Caudate nucleus (tissue), 63 donors: ENCODE measurements at places on chromosomes 4 and X.

- no peak for DNase-seq
Observed at GRCh38 chrX:93874554-93874953, 200.5 kb downstream of the FAM133A start.

DNA sequence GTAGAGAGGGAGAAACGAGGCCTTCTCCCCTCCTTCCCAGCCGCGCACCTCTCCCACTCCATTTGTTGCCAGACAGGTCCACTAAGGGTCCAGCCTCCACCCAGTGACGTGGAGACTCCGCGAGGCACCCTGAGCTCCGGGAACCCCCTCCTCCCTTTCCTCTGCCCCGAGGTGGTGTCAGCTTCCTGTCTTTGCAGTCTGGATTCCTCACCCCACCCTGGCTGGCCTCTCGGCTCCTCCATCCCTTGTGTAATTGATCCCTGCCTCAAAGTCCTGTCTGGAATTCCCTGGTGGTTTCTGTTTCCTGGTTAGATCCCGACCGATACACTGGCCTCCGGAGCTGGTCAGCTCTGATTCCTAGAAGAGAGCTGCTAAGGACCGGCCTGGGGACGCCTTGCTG, 105.9 kb upstream of the SCOC start:
- DNase-seq = no peak

DNA sequence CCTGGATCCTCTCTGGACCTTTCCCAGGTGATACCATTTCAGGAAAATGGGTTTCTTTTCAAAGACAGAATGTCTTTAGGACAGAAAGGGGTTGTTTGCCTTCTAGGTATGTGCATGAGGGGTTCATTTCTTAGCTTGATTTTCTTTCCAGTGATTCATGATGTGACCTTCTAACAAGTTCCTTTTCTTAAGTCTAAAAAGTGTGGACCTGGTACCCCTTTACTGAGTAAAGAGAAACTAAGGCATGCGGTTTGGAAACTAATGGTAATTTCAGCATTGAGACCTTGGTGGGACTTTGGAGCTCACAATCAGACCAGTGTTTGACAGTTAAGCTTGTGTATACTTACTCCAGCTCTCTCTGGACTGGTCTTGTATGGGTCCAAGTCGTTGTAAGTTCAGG, 8.7 kb downstream of the ENOPH1 start:
- no peak for DNase-seq

DNA sequence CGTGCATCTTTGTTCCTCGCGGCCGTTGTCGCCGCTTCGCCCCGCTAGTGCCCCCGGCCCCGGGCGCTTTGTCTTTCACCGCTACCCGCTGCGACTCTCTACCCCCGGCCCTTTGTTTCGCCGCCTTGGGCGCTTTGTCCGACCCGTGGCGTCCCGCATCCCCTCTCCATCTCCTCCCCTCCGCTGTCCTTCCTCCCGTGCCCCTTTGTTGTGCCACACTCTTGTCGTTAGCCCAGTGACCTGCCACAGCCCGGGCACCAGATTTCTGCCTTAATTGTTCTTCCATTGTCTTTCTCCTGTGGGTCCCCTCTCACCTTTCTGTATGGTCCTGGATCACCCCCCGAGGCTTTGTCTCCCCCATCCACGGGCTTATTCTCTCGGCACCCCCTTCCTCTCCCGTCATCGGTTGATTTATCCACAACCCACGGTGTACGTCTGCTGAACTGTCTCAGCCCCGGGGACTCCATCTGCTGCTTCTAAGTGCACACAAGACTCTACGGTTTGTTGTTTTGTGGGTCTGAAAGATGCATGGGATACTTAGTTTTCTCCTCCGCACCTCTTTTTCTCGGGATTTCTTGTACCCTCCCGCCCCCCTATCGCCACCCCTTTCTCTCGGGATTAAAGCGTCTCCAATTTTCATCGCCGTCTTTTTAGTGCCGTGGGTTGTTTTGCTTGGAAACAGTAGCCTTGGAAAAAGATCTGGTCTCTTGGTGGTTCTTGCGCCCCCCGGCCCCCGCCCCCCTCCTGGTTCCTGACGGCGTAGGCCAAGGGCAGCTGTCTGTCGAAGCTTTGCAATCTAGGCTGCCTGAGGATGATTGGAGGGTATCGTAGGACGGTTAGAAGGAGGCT, 783 bp downstream of the RBPJ start:
- DNase-seq = no peak

- no peak for DNase-seq
Observed at GRCh38 chr4:25900310-25900709, 13.7 kb upstream of the SMIM20 start.

GRCh38 chr4:156983366-156983765, 11.8 kb upstream of the PDGFC start:
- DNase-seq = no peak

DNA sequence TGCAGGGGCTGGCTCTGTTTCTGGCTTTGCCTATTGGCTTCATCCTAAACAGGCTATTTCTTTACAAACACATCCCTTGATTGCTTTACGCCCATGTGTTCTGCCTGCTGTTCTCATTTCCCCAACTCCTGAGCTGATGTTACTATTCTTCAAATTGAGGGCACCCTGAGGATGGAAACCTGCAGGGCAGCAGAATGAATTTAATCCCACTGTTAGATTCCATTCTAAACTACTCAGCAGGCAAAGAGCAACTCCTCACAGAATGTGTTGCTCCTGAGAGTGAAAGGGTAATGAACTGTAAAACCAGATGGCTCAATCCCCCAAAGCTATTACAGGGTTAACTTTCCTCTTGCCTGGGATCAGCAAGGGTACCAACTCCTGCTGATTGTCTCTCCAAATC, 75.7 kb downstream of the ANKRD50 start:
- DNase-seq = no peak

DNA sequence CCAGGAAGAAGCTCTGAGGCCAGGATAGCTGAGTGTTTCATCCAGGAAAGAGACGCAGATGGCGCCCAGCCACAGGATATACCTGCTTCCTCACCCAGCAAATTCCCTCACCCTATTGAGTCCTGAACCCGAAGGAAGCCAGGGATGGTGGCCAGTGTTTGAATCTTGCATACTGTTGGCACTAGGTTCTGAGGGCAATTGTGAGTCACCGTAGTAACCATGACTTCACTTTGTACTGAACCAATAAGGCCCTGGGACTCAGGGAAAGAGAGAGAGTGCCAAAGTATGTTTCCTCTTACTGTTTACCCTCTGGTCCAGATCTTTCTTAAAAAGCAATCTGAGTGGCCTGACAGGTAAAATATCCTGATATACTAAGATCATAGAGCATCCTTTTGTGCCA, 25.6 kb upstream of the SMIM10L2A start:
- DNase-seq = no peak

GRCh38 chr4:102430461-102430910, 70.7 kb upstream of the NFKB1 start:
- no peak for DNase-seq
